CD4-positive, alpha-beta T cell treated with Interleukin-15 for 4 hours (primary cell): ENCODE measurements at places on chromosomes 11 and 22.

DNA sequence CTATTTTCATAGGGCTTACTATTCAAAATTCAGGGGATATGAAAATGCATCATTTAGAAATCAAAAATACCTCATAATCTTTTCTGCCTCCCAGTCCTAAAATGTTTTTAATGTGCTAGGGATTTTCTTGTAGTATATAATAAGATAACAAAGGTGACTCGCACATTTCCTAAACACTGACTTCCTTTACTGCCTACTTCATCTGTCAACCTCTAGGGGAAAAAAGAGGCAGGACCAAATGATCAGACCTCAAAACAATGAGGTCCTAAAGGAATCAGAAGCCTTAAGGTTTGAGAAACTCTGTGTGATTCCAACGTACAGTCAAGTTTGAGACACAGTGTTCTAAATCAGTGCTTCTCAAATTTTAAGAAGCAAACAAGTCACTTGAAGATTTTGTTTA, 56.1 kb upstream of the POU2AF2 start:
- DNase-seq: no peak

DNA sequence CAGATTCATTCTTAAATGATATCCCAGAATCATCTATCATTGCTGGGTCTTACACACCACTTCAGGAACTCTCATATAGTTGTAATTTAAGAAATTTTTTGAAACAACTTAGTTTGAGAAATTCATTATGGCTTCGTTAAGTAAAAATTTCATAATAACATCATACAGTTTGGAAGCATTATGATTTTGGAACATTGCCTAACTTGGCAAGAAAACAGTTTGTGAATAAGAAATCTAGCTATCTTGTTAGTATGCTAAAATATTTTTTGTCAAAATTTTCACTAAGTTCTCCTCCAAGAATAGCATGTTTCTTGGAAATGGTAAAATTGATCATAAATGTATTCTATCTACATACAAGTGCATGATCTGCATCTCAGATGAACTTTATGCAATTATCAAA, 217.7 kb downstream of the CNTN5 start:
- DNase-seq: no peak

DNA sequence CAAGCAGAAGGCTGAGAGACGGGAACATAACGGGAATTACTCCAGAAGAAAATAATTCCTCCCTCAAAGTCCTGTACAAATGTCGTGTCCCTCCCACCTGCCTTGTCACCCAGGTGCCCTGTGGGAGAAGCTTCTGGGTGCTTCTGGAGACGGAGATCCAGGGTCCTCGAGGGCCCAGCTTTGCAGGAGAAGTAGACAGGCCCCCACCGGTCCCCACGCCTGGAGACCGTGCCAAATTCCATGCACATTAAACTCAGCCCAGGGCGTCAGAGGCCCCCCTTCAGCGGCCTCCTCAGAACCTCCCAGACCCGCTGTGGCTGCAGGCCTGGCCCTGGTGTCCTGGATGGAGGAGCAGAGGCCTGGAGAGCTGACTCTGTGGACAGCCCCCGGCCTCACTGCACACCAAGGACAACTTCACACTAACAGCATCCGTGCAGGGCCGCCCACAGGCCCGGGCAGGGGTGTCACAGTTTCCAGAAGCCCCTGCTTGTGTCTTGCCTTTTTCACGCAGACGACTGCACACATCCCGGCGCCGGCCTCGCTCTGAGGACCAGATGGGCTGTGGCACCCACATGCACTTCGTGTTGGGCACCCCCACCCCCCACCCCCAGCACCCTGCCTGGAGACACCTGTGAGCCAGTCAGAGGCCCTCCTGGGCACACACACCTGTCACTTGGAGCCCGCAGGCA, 734.3 kb downstream of the BRD1 start:
- no peak for DNase-seq

- DNase-seq: no peak
Observed at GRCh38 chr11:118343248-118343647, 743 bp upstream of the CD3D start.

- DNase-seq: no peak
Observed at GRCh38 chr22:46107753-46108563, 42.4 kb upstream of the PPARA start.

GRCh38 chr11:36683818-36684217, 85.8 kb upstream of the RAG2 start:
- DNase-seq: no peak

GRCh38 chr11:64313491-64314145, 3.7 kb downstream of the TRMT112 start:
- no peak for DNase-seq

GRCh38 chr11:115409116-115409670, 95.0 kb downstream of the CADM1 start:
- DNase-seq: no peak

DNA sequence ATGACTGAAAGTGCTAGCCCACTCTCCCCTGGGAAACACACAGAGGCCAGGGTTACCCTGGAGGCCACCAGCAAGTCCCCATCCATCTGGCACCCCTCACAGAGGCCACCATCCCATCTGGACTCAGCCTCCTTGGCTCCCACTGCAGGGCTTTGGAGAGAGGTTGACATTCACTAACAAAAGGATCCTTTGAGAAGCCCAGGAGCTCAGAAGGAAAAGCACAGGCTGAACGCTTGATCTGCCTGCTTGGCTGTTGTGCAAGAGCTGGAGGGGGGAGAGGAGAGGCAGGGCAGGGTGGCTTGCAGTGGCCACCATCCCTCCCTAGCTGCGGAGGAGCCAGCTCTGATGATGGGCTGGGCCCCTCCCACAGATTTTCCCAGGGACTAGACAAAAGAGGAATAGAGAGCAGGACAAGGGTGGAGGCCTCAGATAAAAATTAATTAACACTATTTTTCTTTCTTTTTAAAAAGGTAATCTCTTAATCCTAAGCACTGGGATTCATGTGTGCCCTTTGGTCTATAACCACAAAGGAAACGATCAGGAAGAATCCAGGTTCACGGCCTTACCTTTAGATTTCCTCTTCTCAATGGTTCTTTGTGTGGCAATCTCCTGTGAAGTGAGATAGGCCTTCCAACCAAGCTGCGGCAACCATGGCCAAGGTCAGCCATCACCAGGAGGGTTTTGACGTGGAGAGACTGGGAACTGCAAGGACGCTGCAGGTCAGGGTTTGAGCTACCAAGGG, 154.7 kb downstream of the BARX2 start:
- no peak for DNase-seq
